ENCODE measurements at places on chromosomes 3 and 15. TPM values are rescaled to one million over a fixed set of nuclear protein-coding genes. Genes with fewer than 3 reads are reported as not detected.

DNA sequence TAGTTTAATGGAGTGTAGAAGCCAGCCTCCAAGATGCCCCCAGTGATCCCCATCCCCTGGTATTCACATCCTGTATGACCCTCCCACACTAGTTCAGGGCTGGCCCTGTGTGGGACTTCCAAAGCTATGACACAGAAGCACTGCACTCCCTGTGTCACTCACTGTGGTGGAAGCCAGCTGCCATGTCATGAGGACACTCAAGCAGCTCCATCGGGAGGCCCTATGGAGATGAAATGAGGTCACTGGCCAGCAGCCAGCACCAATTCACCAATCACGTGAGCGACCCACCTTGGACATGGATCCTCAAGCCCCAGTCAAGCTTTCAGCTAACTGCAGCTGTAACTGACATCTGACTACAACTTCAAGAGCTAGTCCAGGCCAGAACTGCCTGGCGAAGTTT lies 3.9 kb upstream of the ACAN start:
- H3K36me3 ChIP-seq, result no peaks in the 10 kb centered on the region
- H3K4me3 ChIP-seq, result no peak overlapping the region
- peaks cover 13% of the 10 kb centered on the region for H3K27me3 ChIP-seq
- no peak for DNase-seq

DNA sequence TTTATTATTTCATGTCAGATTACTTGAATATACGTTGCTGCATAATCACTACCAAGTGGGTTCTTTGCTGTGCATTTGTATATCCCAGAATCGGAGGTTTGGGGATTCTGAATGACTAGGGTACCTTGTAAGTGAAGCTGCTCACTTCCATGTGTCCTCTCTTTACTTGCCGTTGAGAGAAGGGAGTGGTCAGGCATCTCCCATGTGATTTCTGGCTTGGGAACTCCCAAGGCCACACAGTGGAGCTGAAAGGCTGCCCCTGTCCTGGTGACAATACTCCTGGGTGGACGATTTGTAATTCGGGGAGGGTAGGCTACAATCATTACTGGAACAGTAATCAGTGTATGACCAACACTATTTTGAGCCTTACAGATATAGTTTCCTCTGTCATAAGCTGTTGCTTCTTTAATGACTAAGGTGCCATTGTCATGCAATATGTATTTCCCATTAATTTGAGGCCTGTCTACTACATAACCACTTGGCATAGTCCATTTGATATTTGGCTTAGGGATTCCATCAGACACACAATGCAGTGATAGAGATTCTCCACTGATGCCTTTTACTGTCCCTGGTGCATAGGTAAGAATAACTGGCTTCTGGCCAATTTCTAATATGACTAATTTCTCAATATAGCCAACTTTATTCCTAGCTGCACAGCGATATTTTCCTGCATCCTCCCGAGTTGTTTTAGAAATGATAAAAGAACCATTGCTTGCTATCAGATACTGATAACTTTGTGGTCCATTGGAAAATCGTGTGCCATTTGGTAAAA lies 24.0 kb downstream of the IGSF10 start:
- no peak overlapping the region for H3K27ac ChIP-seq
- H3K4me3 ChIP-seq, result no peak overlapping the region
- DNase-seq, result no peak
- H3K36me3 ChIP-seq, result no peaks in the 10 kb centered on the region
- no peaks in the 10 kb centered on the region for H3K27me3 ChIP-seq

CYP8B1 gene
- total RNA-seq, result not detected

DNA sequence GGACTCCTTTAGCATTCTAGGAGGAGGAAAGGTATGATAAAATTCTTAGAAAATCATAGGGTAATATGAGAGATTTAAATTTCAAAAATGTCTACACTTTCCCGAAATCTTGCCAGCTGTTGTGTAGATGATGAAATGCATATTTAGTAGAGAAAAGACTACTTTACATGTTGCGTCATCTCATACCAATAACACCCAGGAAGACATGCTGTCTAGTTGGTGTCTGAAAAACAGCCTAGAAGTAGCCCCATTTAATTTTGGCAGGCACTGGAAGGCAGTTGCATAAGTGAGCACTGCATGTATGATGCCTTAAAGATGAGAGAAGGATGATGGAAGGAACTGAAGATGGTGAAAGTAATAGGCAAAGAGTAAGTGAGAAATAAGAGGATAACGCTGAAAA lies 310.5 kb upstream of the TPM1 start:
- no peak overlapping the region for H3K27ac ChIP-seq
- no peaks in the 10 kb centered on the region for H3K27me3 ChIP-seq
- no peak for DNase-seq
- no peaks in the 10 kb centered on the region for H3K4me1 ChIP-seq

SAXO2 gene
- total RNA-seq, result 5.0 TPM

DNA sequence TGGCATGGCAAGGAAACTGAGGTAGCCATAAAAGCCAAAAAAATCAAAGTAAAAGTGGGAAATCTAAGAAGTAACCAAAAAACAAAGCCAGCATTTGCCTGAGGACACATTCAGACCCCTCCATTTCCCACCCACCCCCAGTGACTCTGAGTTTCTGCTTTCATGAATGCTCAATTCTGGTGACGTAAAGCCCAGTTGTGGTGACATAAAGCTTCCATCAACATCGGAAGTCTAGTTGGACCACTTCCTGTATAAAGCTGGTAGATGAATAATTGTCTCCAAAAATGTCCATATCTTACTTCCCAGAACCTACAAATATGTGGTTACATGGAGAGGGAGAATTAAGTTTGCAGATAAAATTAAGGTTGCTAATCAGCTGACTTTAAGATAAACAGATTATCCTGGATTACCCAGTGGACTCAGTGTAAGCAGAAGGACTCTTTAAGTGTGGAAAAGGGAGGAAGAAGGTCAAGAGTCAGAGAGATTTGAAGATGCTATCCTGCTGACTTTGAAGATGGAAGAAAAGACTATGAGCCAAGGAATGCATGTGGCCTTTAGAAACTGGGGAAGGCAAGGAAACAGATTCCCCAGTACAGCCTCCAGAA lies 62.0 kb upstream of the ST3GAL6 start:
- H3K36me3 ChIP-seq, result no peaks in the 10 kb centered on the region
- H3K4me1 ChIP-seq, result no peaks in the 10 kb centered on the region
- no peak overlapping the region for H3K27ac ChIP-seq
- DNase-seq, result no peak
- no peak overlapping the region for H3K4me3 ChIP-seq

Measured in Peyer's patch (tissue), 4 donors.